Left renal pelvis (tissue), 4 donors: ENCODE measurements at places on chromosomes 4 and X. TPM values are rescaled to one million over a fixed set of nuclear protein-coding genes. Genes with fewer than 3 reads are reported as not detected.

DNA sequence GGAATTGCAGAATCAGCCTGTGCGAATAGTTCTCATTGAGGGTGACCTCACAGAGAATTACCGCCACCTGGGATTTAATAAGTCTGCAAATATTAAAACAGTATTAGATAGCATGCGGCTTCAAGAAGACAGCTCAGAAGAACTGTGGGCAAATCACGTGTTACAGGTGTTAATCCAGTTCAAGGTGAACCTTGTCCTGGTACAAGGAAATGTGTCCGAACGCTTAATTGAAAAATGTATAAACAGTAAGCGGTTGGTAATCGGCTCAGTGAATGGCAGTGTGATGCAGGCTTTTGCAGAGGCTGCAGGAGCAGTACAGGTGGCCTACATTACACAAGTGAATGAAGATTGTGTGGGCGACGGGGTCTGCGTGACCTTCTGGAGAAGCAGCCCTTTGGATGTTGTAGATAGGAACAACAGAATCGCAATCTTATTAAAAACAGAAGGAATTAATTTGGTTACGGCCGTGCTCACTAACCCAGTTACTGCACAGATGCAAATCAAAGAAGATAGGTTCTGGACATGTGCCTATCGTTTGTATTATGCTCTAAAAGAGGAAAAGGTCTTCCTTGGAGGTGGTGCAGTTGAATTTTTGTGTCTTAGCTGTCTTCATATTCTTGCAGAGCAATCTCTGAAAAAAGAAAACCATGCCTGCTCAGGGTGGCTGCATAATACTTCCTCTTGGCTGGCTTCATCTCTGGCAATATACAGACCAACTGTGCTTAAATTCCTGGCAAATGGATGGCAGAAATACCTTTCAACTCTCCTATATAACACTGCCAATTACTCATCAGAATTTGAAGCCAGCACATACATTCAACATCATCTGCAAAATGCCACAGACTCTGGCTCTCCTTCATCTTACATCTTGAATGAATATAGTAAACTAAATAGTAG is 10.7 kb downstream of the BBS12 start:
- no peak for DNase-seq

DNA sequence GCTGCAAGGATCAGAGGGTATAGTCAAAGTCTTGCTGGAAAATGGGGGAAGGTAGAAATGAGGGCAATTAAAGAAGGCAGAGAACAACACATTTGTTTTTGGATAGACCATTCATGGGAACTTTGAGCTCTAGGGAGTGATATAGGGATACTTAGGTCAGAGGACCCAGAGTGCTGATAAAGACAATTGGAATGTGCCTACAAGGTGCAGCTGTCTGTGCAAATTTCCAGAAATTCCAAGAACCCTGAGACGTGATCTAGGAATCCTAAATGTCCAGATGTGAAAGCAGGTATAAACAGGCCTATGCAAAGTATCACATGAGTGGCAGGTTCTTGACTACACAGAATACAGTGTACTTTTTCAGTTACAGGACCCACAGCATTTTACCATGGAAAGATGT is 24.2 kb downstream of the FNIP2 start:
- DNase-seq, result no peak

- no peak for DNase-seq
Observed at GRCh38 chrX:140709421-140709846, at the start of gene LINC00632. Gene LINC00632, plus strand, starts transcription at chrX:140709759.

- DNase-seq, result no peak
Observed at GRCh38 chr4:148901075-148901705, 459.0 kb upstream of the NR3C2 start.

GRCh38 chr4:152992466-152992865 is 56.3 kb downstream of the FHDC1 start:
- no peak for DNase-seq

GRCh38 chr4:6523251-6523650 is 50.8 kb upstream of the PPP2R2C start:
- DNase-seq, result no peak

Gene BCLAF3
- polyA plus RNA-seq, result 13.5 TPM

Gene MAP7D2
- 3.0 TPM for polyA plus RNA-seq

Gene RTL9
- 0.41 TPM for polyA plus RNA-seq
